Neural crest cell (in vitro differentiated cells): ENCODE measurements at places on chromosomes 1 and 21.

GRCh38 chr1:45535988-45536766 lies 14.4 kb upstream of the AKR1A1 start:
- no peak for DNase-seq

DNA sequence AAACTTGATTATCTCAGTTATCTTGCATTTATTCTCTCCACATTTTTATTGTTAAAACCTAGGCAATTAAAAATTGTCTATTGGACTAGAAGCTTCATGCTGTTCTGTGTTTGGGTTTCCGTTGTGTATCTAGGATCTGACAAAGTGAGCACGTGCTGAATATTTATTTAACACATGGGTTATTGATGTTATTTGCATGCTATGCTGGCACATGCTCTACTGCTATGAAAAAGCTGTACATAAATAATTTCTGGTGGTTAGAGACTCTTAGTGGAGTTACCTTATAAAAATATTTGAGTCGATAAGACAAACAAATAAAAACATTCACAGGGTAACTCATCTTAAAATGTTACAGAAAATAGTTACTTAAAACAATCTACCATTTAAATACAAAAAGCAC lies 1769.7 kb downstream of the MRPL39 start:
- DNase-seq: no peak

- no peak for DNase-seq
Measured at GRCh38 chr1:15426492-15427279, 11.6 kb upstream of the CTRC start.

DNA sequence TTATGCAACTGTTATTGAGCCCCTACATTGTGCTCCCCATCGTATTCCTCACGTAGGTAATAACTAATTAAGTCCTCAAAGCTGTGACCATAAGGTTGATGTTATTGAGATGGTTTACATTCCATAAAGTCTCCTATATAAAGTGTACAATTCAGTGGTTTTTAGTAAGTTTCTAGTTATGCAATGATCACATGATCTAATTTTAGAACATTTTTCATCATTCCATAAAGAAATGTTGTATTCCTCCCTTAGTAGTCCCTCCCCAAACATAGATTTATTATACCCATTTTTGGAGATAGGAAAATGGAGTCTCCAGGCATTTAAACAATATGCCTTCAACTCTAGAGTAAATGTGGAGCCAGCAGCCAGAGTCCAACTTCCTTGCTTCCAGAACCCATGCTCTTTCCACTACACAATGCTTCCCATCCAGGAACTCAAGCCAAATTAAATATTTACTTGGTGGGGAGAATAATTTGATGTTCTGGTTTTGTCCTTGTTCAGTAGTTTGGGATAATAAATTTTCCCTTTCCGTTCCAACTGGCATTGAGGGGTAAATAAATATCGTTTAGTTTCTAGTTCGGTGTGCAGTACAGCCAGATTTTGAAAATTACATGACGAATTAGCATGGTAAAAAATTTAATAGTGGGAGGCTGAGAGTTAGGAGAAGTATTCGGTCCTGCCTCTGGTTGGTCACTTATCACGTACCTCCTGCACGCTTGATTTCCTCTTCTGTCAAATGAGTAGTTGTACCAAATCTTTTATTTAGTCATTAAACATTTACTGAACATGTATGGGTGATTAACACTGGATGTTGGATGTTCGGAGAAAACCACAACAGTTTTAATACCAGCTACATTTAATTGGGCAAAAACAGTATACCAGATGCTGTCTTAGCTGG lies 66.3 kb downstream of the CACHD1 start:
- DNase-seq: no peak

- no peak for DNase-seq
Measured at GRCh38 chr1:233868461-233868860, 36.0 kb upstream of the SLC35F3 start.

DNA sequence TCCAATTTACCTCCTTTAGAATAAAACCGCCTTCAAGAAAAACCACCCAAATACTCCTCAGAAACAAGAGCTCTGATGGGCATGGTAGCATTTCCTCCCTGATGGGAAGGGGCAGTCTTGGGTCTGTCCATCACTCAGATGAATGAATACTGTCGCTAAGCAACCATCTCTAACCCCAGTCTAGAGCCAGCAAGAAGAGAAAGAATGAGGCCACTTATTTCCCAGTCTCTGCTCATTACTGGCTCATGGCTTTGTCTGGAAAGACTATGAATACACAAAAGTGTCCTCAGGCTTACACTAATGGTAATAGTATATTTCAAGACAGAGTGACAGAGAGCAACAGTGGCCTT lies 51.0 kb upstream of the F3 start:
- DNase-seq: peak; percentile 18
